ENCODE measurements at places on chromosomes 12 and 14. TPM values are rescaled to one million over a fixed set of nuclear protein-coding genes. Genes with fewer than 3 reads are reported as not detected.

DNA sequence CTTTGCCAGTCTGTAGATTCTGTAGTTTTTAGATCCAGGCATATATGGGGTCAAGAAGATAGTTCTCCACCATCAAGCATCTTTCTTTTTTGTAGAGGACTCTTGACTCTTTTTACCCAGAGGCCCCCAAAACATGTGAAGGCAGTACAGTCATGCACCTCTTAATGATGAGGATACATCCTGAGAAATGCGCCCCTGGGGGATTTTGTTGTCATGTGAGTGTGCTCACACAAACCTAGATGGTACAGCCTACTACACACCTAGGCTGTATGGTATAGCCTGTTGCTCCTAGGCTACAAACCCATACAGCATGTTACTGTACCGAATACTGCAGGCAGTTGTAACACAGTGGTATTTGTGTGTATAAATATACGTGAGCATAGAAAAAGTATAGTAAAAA is 23.0 kb downstream of the EVL start:
- no peak overlapping the region for H3K4me3 ChIP-seq
- no peaks in the 10 kb centered on the region for H3K36me3 ChIP-seq
- H3K4me1 ChIP-seq, result no peaks in the 10 kb centered on the region
- no peak overlapping the region for H3K27ac ChIP-seq

Gene ATL1
- 9.2 TPM for total RNA-seq

DNA sequence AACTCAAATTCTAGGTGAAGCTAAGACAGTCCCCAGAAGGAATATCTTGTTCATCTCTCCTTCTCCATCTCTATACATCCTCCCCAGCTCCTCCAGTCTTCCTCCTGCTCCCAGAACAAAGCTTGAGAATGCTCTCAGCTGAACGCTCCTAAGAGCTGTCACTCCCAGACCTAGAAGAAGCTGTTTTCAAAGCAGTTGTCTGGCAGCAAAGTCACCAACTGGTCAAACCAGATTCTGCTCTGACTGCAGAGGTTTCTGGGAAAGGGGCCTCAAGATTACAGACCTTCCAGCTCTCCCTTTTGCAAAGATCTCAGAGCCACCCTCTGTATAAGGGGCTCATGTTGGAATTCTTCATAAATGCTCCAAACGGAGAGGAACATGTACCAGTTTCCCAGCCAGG is 9.6 kb upstream of the HSPB8 start:
- H3K4me1 ChIP-seq, result peaks cover 1% of the 10 kb centered on the region
- no peaks in the 10 kb centered on the region for H3K27me3 ChIP-seq
- H3K36me3 ChIP-seq, result no peaks in the 10 kb centered on the region
- H3K27ac ChIP-seq, result no peak overlapping the region

- no peaks in the 10 kb centered on the region for H3K4me1 ChIP-seq
- no peaks in the 10 kb centered on the region for H3K36me3 ChIP-seq
- H3K27ac ChIP-seq, result no peak overlapping the region
- DNase-seq, result no peak
- H3K27me3 ChIP-seq, result no peaks in the 10 kb centered on the region
These were observed 28.5 kb downstream of the GPRC5A start for GRCh38 chr12:12919666-12920435.

GRCh38 chr14:20907214-20907613 is 16.0 kb downstream of the RNASE3 start:
- H3K27ac ChIP-seq, result no peak overlapping the region
- no peak for DNase-seq
- no peaks in the 10 kb centered on the region for H3K4me1 ChIP-seq

Gene FAM181A
- not detected for total RNA-seq

Gene KRT78
- total RNA-seq, result not detected

GRCh38 chr12:91565246-91565645 is 382.6 kb upstream of the DCN start:
- H3K27me3 ChIP-seq, result no peaks in the 10 kb centered on the region
- H3K4me1 ChIP-seq, result no peaks in the 10 kb centered on the region
- no peak for DNase-seq
- no peak overlapping the region for H3K4me3 ChIP-seq

DNA sequence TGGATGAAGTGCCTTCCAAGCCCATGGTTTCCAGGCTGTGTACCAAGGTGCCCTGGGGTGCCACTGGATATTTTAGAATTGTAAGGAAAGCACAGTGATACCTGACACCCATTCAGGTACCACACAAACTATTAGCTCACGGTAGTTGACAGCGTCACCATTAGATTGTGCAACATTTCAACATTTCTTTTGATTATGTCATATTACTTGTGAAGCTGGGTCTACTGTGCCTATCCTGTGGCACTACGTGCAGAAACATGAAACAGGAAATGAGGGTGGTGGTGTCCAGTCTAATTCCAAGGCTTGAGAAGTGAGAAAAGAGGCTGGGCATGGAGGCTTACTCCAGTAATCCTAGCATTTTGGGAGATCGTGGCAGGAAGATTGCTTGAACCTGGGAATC is 75.5 kb upstream of the CPM start:
- H3K4me1 ChIP-seq, result no peaks in the 10 kb centered on the region
- no peaks in the 10 kb centered on the region for H3K36me3 ChIP-seq
- H3K27ac ChIP-seq, result no peak overlapping the region
- H3K27me3 ChIP-seq, result no peaks in the 10 kb centered on the region
- DNase-seq, result no peak

Gene TSPAN19
- total RNA-seq, result not detected

Gene GALNT9
- 0.84 TPM for total RNA-seq
